AG10803 (cell line): ENCODE measurements at places on chromosomes 5 and 9.
A peak's percentile ranks its signal among the peaks of the same experiment; 100 is the strongest.

- DNase-seq, result peak; percentile 6
These were observed 396.2 kb downstream of the KCTD16 start for GRCh38 chr5:144566747-144567420.

DNA sequence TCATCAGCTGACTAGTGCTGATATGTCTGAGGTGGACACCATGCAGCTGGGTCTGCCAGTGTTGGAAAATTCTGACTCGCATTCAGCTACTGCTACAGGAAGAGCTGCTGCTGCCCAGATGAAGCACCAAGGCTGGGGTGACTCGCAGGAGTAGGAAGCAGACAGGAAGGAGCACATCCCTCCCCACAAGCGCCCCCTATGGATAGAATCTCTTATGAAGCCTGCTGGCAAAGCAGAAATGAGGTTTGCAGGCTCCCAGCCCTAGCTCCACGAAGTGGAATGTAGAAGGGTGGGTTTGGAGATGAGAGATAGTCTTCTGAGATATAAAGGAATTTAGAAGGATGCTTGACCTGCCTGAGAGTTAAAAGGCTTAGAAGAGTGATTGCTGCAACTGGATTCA lies 443.0 kb downstream of the ACTL7B start:
- DNase-seq, result no peak

GRCh38 chr9:33289936-33290246 lies 425 bp upstream of the NFX1 start:
- DNase-seq, result no peak

DNA sequence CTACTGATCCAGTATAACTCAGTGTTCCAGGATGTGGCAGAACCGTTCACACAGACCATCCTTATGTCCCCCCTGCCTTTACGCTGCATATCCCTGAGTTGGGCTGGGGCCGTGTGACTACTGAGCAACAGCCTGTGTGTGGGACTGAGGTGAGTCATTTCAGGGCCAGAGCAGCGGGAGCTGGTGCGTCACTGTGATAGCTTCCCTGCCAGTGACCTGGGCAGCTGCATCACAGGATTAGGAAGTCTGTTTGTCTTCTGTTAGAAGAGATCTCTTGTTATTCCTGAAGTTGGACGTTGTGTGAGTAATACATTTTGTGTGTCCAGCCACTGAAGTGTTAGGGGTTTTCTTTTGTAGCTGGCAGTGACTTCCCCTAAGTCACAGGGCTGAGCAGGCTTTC lies 35.6 kb downstream of the TPPP start:
- peak; percentile 25 for DNase-seq

DNA sequence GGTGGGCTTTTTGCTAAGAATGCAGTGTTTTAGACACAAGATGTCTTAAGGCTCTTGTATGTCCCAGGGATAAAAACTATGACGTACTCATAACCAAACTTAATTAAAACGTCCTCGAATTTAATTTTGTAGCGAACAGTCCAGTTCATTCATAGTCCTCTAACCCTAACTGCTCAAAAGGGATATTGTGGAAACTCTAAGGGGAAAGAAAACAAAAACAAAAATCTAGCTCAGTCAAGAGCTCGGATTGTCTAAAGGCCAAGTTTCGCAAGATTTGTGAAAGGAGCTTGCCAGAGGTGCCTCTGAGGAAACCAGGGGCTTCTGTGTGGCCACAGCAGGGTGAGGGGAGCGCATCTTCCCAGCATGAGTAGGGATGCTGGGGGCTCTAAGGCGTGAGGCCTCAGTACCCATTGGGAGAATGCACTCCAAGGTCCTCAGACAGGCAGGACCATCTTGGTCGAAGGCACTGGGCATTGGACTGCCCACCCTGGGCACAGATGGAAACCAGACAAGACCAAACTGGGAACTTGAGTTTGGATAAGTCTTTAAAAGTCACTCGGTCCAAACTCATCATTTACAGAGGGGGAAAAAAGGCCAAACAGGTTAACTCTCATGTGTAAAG lies 71.8 kb downstream of the PRRT1B start:
- DNase-seq, result no peak

- no peak for DNase-seq
These were observed 2.1 kb downstream of the SAXO1 start for GRCh38 chr9:19030899-19031298.

GRCh38 chr5:179382486-179382885 lies 37.2 kb upstream of the ADAMTS2 start:
- DNase-seq, result no peak

DNA sequence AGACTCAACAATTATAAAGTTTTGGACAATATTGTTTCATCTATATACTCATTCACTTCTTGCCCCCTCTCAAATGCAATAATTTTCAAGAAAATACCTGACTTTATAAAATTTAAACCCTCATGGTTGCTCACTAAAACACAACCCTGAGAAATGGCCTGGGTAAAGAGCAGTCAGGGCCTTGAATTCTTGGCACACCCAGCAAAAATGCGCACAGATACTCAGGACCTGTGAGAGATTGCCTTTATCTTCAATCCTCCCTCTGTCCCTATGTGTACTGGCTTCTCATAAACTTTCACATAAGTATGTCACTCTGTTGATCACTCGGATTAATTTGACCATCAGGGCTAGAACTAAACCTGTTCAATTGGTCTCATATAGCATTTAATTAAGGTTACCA lies 12.8 kb upstream of the ACO1 start:
- no peak for DNase-seq

DNA sequence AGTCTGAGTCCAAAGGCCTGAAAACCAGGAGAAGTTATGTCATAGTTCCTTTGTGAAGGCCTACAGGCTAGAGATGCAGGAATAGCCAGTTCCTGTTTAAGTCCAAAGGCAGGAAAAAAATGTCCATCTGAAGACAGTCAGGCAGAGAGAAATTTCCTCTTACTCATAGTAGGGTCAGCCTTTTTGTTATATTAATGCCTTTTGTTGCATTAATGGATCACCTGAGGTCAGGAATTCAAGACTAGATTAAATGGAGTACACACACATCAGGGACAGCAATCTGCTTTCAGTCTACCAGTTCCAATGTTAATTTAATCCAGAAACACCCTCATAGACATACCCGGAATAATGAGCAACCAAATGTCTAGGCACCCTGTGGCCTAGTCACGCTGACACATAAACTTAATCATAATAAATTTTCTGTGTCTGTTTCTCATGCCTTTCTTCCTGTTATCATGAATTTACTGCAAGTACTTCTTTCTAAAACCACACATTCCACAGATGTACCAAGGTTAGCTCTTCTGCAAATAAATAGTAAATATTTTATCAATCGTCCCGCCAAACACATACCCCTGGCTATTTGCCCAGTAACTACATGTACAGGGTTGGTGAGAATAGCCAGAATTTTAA lies 703.9 kb downstream of the EFNA5 start:
- no peak for DNase-seq

DNA sequence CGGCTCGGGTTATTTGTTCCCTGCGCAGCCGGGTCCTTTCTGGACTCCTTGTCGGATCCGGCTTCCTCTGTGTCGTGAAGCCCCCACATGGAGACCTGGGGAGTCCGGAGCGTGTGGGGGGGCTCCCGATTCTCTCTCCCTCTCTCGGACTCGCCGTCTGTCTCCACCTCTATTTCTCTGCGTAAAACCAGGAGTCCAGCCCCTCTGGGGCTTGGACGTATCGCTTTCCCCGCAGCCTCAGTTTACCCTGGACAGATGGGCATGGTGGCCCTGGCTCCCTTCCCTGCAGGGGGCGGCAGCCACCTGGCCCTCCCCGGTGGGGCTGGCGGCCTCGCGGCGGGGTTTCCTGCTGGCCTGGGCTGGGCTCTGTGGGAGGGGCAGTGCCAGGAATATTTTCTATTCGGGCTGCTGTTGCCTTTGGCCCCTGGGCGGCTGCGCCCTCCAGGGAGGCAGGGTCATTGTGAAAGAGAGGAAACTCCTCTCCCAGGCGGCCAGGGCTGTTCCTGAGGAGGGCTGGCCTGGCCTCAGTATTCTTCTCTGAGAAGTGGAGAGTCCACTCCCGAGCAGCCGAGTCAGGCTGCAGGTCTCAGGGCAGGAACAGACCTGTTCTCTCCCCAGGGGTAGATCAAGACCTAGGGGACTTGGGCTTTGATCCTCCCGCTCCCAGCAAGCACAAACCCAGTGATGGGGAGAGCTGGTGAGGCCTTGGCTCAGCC lies 665 bp downstream of the ASS1 start:
- DNase-seq, result peak; percentile 72

DNA sequence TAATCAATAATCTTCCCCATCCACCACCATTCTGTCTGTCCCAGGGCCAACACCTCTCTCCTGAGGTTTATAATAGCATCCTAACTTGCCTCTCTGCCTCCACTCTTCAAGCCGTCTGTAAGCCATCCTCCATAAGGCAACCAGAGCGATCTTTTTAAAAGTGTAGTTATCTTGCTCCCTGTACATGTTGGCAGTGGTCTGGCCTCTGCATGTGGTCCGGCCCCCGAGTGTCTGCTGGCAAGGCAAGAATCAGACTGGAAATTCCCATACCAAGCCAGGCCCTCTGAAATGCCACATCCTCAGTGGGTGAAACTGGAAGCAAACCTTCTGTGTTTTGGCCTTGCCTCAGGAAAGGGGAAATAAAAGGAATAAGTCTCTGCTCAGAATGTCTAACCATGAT lies 17.0 kb downstream of the TTLL11 start:
- no peak for DNase-seq

DNA sequence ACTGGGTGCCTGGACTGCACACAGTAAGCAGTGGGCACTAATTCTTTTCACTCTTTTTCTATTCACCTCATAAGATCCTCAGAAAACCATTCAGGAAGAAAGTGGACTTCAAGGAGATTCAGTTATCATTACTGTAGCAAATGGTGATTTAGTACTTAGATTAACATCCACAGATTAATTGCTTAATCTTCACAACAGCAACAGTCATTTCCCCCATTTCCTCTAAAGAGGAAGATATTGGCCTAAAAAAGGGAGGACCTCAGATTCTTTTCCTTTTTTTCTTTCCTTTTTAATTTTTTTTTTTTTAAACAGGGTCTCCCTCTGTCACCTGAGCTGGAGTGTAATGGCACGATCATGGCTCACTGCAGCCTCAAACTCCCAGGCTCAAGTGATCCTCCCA lies 64.4 kb downstream of the AUH start:
- no peak for DNase-seq

- no peak for DNase-seq
These were observed 34.8 kb downstream of the FBXO38 start for GRCh38 chr5:148418511-148418910.

DNA sequence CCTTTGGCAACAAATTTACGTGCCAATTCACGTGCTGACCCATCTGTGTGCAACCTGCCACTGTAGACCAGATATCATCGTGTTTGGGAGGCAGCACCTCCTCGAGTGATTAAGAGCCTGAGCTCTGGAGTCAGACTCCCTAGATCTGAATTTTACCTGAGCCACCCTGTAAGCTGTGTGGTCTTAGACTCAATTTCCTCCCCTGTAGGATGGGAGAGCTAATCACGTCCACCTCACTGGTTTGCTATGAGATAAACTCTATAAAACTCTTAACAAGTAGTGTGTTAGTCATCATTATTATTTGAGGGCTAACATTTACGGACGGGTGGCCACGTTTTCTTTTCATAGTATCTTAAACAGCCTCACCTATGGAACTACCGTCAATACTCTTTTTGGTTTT lies 220.0 kb upstream of the ADAMTSL1 start:
- DNase-seq, result no peak

- no peak for DNase-seq
These were observed 51.1 kb upstream of the COL5A1 start for GRCh38 chr9:134590240-134591081.

DNA sequence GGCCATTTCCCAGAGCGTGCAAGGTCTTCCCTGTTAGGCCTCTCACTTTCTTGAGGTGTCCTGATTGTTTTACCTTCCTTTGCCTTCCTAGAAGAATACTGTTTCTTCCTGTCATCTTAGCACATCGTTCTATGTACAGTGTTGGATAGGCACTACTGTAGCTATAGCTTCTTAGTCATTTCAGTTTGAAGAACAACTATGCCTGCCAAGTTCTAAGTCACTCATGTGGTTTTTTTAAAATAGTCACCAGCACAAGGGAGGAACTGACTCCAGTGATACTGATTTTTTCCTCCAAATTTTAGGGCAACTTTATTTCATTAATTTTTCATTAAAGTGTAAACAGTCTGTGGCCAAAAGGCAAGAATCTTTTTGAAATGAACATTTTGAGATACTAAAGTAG lies 122.4 kb upstream of the NR5A1 start:
- peak; percentile 73 for DNase-seq

- DNase-seq, result no peak
These were observed 256.2 kb upstream of the SMC2 start for GRCh38 chr9:103837940-103838339.

DNA sequence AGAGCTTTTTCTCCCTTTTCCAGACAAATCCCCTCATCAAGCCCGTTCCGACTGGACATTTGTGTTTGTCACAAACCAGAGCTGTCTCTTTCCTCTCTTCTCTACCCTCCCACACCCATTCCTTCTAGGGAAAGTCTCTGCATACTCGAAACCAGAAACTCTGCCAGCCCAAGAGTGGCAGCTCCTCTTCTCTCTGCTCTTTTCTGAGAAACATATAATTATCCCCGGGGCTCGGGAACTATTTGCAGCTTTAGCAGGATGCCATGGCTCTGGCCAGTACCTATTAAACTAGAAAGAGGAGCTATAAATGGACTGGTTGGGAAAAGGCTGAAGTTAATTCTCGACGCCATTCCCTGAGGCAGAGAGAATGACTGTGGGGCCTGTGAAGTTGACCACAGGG lies 82.6 kb downstream of the SH3PXD2B start:
- DNase-seq, result no peak

- no peak for DNase-seq
These were observed 61.0 kb downstream of the INVS start for GRCh38 chr9:100160021-100160420.
